Stimulated activated CD8-positive, alpha-beta memory T cell treated with anti-CD3 and anti-CD28 coated beads, Interleukin-7, amount 100 ng/mL, for 24 hours (primary cell): ENCODE measurements at places on chromosomes 4 and X.

DNA sequence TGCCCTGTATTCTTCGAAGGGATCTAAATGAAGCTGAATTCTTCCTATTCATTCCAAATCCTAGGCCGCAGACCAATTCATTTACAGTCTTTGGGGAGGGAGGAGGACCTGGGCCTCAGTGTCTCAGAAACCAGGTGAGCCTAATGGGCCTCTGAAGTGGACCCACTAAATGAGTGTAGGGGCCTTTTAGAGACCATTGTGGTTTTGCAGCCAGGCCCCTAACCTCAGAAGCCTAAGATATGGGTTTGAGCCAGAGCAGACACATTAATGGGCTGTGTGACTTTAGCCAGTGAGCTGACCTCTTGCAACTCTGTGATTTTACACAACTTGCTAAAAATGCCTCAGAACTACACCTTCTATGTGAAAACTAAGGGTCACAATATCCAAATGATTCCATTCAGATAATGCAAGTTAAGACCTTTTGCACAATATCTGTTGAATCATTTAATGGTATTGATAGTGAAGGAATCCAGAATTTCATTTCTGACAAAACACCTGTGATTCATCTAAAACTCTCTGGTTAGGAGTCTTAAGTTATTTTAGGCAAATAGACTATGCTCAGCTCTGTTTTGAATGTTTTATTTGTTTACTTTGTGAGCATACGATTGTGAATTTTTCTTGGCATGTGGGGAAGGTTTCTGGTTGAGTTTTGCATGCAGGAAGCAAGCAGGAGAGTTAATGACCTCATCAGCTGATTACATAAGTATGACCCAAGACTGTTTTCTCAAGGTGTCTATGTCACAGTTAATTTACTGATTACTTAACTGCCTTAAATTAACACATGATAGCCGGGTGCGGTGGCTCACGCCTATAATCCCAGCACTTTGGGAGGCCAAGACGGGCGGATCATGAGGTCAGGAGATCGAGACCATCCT is 75.0 kb downstream of the EVC start:
- DNase-seq: no peak

- no peak for DNase-seq
Observed at GRCh38 chrX:97372001-97372766, 488.5 kb downstream of the RPA4 start.

DNA sequence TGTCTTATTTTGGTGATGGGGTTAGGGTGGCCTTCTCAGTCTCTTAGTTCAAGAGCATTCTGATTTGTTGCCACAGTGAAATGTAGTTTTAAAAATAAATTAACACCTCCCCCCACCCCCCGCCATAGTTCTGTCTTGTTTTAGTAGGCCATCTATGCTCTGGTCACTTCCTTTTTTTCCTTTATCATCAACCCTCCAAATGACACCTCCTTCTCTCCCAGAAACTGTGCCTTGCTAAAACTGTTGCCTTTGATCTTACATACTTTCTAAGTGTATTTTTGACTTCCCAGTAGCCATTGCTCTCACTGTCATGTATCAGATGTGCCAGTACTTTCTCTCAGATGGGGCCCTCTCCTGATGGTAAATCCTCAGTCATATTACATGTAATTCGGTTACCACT is 14.5 kb upstream of the NDUFC1 start:
- no peak for DNase-seq

DNA sequence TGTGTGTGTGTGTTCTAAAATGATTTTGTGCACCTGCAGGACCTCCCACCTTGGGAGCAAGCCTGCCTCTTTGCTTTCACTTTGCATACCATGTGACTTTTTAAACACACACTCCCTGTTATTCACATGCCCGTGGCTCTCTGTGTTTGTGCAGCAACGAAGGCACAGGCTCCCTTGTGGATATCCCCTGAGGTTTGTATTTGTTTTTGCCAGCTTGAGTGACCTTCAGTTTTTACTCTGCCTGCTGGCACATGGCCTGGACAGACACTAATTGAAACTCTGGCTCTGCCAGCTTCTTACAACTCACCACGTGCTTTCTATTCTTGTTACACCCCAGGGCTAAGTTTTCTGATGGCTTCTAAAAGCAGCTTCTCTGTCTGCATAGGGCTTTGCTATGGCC is 885.8 kb downstream of the SH3BGRL start:
- DNase-seq: no peak

DNA sequence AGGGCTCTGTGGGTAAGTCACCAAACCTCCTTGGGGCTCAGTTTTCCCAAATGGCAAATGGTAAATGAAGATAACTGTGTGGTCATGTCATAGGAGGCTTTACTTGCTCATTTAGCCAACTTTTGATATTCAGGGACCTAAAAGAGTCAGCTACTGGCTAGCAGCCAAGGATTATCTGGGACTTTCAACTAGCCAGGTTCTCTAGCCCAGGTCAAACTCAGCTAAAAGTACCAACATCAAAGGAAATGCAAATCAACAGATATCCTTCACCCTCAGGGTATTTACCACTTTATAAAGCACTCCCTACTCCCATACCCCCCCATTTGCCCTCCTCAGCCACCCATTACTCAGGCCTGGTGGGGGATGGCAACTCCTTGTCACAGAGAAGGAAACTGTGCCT is 7.5 kb downstream of the AMER1 start:
- DNase-seq: no peak

- DNase-seq: no peak
Observed at GRCh38 chr4:6005175-6005574, 13.1 kb downstream of the C4orf50 start.

- DNase-seq: no peak
Observed at GRCh38 chr4:83361416-83362103, 26.9 kb upstream of the HPSE start.

- DNase-seq: no peak
Observed at GRCh38 chr4:112152521-112152920, 7.3 kb downstream of the FAM241A start.

- DNase-seq: no peak
Observed at GRCh38 chrX:139751053-139751452, 43.1 kb upstream of the MCF2 start.

DNA sequence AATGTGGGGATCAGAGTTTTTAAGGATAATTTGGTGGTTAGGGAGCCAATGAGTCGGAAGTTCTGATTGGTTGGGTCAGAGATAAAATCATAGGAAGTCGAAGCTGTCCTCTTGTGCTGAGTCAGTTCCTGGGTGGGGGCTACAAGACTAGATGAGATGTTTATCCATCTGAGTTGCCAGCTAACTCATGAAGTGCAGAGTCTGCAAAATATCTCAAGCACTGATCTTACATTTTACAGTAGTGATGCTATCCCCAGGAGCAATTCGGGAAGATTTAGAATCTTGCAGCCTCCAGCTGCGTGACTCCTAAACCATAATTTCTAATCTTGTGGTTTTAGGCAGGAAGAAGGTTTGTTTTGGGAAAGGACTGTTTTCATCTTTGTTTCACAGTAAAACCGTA is 565.8 kb upstream of the SPANXN1 start:
- DNase-seq: no peak

GRCh38 chr4:75660491-75660890 is 12.7 kb downstream of the G3BP2 start:
- DNase-seq: no peak

GRCh38 chrX:140815868-140816267 is 106.3 kb downstream of the LINC00632 start:
- no peak for DNase-seq

DNA sequence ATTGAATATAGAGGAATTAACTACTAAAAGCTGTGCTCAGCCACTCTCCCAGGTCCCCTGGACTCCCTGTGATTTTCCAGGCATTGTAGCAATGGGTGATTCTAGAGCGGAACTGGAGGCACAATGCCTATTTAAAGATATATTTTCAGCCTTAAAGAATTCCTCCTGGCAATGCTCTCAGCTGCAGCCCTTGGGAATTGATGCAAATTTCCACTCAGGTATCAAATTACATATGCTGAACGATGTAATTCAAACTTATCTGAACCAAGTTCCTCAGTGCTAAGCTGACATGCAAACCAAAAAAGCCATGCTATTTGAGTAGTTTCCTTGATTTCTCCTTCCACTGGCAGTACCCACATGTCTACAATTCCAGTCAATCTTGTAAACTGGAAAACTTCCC is 86.3 kb upstream of the GABRA3 start:
- no peak for DNase-seq

DNA sequence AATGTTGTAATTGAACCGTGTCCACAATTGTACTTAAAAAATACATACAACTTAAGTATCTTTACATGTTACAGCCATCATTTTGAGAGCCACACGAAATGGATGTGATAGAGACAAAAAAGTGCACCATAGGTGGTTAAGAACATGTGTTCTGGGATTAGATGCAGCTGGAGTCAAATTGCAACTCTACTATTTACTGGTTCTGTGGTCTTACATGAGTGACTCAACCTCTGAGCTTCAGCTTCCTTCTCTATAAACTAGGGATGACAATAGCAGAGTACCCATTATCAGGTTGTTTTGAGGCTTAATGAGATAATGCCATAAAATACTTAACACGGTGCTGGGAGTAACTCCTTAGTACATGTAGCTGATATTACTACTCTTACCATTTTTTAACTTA is 130.4 kb downstream of the IDS start:
- DNase-seq: no peak

GRCh38 chr4:17702641-17703040 is 78.8 kb downstream of the FAM184B start:
- no peak for DNase-seq

DNA sequence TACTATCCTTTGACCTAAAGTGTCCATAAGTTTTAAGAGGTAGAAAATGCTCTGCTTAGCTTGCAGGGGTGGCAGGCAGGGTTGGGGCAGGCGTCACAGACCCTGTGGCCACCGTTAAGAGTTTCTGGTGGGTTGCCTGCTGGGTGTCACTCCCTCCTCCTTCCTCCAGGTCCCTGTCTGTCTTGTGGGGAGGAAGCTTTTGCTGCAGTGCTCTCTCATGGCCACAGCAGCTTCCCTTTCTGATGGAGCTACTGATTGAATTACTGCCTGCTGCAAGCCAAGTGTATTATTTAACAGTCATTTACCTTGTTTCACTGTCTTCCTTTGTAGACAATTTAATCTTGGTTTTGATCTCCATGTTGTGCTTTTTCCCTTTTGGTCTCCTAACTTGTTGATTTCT is 384.6 kb downstream of the IDS start:
- no peak for DNase-seq

DNA sequence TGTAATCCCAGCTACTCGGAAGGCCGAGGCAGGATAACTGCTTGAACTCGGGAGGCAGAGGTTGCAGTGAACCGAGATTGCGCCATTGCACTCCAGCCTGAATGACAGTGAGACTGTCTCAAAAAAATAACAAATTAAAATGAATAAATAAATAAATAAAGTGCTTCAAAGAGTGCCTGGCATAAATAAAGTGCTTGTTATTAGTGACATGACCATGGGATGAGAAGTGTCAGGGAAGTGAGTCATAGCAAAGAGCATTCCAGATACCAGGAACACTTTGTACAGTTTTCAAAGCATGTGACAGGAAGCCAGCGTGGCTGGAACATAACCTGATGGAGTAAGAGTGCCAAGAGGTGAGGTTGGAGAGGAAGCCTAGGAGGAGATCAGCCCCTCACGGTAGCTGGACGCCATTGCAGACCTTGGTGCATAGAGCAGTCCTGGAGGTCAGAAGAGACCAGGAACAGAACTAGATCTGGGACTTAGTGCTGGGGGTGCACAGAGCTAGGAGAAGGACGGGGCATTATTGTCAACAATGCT is 6.0 kb upstream of the WDR13 start:
- no peak for DNase-seq

DNA sequence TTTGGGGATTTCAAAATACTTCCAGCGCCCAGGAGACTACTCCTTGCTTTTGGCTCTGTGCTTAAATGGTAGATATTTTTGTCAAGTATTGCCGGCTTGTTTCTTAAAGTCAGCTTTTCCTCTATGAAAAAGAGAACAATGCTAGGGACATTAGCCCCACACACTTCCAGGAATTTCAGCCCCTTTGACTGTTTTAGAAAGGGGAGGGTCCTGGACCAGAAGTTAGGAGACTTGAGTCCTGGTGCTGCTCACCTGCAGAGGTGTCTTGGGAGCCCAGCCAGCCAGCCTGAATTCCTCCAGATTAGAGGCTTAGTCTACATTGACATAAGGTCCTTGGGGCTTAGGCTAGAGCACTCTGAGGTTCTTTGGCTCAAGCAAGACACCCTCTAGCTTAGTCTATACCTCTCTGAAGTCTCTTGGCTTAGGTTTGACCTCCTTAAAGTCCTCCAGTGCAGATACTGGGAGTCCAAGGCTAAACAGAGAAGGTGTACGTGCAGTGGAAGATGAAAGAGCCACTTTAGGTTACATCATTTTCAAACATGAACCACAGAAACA is 1.6 kb upstream of the SETD7 start:
- no peak for DNase-seq

DNA sequence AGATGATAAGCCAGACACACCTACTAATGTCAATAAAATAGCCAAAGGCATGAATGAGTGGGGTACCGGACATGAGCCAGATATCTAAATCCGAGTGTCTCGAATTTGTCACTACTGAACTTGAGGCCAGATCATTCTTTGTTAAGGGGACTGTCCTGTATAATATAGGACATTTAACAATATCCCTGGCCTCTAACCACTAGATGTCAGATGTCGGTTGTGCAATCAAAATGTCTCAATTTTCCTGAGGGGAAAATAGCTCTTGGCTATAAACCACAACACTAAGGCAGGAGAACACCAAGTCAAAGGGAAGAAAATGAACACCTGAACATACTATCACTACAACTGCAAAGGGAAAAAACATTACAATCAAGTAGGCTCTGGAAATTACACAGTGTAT is 154.5 kb downstream of the GPM6A start:
- no peak for DNase-seq

DNA sequence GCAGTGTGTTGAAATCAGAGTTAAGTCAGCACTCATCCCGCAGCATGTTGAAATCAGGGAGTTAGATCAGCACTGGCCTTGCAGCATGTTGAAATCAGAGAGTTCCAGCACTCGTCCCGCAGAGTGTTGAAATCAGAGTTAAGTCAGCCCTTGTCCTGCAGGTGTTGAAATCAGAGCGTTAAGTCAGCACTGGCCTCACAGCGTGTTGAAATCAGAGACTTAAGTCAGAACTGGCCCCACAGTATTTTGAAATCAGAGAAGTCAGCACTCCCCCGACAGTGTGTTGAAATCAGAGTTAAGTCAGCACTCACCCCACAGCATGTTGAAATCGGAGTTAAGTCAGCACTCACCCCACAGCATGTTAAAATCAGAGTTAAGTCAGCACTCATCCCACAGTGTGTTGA is 10.9 kb upstream of the UVSSA start:
- DNase-seq: no peak

DNA sequence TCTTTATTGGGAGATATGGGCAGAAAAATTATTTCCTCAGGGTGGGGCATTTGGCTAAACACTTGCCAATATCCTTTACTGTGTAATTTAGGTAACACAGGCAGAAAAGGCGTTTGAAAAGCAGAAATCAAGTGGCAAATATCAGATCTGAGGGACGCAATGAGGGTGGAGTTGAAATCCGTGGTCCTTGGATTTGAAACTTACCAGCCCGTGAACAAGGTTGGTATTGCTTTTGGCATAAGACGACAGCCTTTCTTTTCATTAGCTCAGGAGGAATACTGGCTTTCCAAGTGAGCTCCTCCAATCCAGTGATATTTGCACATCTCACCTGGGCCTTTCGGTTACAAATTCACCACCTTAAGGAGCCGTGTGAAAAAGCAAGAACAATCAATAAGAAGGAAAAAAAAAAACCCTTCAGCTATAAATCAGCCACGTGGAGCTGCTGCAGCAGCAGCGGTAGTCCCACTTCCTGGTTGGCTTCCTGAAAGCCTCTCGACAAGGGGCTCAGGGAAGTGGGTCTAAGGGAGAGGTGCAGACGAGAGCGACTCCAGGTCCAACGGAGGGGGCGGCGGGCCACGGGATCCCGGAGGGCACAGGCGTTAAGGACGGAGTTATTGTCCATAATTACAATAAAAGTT is 734 bp upstream of the GALNT7 start:
- no peak for DNase-seq

- DNase-seq: no peak
Observed at GRCh38 chr4:177483760-177484159, 41.5 kb upstream of the AGA start.
